GM12891 (cell line): ENCODE measurements at places on chromosomes 6 and 20.

DNA sequence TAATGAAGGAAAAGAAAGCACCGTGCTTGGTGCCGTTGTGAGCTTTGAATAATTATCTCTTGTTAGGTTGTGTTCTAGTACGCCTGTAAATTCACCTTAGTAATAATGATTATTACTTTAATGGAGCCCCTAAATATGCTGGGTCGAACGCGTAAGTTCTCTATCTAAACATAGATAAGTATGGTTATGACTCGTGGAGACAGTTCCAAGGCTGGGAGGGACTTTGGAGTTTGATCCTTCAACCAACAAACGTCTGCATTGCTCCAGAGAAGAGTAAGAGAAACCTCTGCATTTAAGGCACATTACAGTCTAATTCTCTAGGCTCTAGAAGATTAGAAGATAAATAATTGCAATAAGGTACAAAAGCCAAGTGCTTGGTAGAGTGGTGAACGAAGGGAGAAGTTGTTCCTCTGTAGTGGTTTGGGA lies 514 bp downstream of the ACOT13 start:
- no peak for DNase-seq

GRCh38 chr20:41387444-41387851 lies 20.8 kb upstream of the EMILIN3 start:
- no peak for DNase-seq

DNA sequence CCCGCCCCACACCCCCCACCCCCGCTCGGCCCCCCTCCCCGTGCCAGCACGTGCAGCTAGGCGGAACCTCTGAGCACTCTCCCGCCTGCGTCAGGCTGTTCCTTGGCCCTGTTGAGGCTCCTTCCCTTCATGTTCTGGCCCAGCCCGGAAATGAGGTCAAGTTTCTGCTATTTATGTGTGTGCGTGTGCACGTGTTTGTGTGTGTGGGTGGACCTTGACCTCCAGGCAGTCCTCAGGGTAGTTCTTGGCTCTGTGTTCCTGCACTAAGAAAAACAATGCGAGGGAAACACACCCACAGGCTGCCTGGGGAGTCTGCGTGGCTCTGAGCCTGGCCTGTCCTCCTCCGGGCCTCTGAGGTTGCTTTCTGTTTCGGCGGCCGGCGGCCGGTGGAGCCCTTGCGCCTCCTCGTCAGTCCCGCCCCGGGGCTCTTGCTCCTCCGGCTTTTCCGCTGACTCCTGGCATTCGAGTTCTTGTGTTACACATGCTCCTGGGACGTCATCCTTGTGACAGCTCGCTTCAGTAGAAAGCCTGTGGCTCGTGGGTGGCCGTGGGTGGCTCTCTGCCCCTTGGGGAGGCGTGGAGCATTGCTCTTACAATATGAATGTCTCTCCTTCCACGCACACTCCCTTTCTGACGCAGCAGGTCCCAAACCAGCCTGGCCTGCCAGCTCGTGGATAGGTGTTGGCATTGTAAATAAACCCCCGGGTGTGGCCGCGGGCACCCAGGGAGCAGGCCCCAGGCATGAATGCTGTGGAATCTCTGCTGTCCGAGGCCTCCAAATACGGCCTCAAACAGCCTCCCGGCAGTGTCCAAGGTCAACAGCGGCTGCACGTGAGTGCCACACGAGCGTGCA lies 10.0 kb downstream of the SLCO4A1 start:
- peak; percentile 92 for DNase-seq

DNA sequence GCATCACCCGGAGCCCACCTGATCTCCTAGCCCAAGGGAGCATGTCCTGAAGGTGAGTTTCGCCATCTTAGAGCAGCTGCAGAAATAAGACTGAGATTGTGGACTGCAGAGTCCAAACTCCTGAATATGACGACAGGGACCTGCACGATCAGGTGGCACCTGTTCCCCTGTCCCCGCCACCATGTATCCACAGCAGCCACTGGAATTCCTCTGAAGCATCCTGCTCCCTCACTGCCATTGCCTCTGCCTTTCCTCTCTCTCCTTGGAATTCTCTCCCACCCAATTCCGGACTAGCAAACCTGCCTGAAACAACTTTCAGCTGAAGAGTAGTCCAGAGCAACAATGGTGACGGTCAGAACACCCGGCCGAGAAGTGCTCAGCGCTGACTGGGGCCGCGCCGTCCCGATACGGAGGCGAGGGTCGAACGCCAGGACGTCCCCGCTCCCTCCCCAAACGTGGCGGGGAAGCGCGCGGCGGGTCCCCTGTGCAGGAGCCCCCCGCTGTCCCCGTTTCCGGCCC lies 694 bp upstream of the FAM120B start:
- no peak for DNase-seq
